ENCODE measurements at places on chromosomes 12 and 14.
A peak's percentile ranks its signal among the peaks of the same experiment; 100 is the strongest.

- DNase-seq, result no peak
Measured at GRCh38 chr12:76049575-76050251, 18.1 kb upstream of the PHLDA1 start.

- DNase-seq, result no peak
Measured at GRCh38 chr12:32257695-32258496, 141.5 kb upstream of the FGD4 start.

DNA sequence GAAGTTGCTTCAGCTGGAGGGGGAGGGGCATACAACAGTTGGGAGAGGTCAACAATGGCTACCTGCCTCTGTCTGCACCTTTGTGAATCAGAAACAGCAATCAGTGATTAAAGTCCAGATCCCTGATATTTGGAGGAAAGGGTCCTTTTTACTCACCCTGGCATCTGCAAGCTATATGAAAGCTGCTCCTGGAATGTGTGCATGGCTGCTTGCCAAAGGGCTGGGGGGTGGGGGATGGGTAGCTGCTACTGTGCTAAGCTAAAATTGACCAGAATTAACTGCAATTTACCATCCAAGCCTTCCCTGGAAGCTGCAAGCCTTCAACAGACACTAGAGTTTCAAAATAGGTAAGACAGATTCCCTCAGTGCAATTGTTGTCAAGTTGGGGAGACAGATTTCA is 13.5 kb upstream of the GTF2A1 start:
- no peak for DNase-seq

DNA sequence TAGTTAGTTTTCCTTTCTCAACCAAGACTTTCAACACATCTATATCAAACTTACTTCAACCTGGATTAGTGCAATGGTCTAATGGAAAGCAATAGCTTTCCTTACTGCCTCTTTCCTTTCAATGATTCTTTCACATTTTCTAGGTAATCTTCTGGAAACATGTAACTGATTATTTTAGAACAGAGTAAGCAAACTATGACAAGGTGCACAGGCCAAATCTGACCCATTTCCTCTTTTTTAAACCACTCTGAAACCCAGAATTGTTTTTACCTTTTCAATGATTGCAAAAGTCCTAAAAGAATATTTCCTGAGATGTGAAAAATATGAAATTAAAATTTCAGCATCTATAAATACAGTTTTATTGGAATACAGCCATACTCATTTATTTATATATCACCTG is 81.6 kb upstream of the TMTC2 start:
- DNase-seq, result no peak

DNA sequence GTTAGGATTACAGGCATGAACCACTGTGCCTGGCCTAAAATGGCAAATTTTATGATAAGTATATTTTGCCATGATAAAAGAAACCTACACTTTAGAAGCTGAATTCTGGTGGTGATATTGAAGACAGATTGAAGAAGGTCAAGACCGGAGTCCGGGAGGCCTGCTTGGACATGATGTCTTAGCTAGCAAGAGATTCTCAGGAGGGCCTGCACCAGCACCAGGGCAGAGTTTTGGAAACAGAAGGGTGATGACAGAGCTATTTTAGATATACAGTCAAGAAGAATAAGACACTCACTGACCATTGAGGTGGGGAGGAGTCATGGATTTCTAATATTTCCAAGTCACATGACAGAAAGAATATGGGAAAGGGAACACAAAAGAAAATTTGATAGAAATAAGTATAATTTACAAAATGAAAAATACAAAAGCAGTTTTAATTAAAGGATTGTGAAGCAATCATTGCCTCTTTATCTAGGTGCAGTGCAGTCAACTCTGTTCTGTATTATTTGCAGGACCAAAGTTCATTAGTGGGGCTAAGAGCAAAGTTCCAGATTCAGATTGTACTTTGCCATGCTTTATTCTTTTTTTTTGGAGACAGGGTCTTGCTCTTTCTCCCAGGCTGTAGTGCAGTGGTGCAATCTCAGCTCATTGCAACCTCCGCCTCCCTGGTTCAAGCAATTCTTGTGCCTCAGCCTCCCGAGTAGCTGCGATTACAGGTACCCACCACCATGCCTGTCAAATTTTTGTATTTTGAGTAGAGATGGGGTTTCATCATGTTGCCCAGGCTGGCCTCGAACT is 9.3 kb upstream of the PPP4R3A start:
- no peak for DNase-seq

- peak; percentile 69 for DNase-seq
Measured at GRCh38 chr14:44962334-44963043, 499 bp downstream of the TOGARAM1 start.

- DNase-seq, result no peak
Measured at GRCh38 chr12:18718462-18718861, 19.4 kb downstream of the PLCZ1 start.

GRCh38 chr14:94491511-94491910 is 15.5 kb upstream of the SERPINA9 start:
- DNase-seq, result no peak

DNA sequence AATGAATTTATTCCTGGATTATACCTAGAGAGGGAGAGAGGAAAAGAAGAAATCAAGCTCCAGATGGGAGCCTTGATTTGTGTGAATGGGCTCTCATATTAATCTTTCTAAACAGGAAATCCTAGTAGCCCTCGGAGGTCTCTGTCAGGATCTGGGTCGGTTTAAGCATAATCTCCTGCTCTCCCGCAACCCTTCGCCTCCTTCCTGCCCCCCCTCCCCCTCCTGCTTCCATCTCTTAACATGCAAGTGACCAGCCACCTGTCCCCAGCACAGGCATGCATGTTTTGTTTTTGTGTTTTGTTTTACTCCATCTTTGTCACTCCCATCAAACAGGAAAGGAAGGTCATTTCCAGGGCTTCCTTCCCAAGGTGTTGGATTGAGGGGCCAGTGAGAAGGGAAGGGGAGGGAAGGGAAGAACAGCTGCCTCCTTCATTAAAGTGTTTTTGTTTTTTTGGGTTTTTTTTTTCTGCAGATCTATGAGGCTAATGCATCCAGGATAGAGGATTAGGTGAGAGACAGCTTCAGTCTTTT is 4.8 kb upstream of the KCNA5 start:
- no peak for DNase-seq

DNA sequence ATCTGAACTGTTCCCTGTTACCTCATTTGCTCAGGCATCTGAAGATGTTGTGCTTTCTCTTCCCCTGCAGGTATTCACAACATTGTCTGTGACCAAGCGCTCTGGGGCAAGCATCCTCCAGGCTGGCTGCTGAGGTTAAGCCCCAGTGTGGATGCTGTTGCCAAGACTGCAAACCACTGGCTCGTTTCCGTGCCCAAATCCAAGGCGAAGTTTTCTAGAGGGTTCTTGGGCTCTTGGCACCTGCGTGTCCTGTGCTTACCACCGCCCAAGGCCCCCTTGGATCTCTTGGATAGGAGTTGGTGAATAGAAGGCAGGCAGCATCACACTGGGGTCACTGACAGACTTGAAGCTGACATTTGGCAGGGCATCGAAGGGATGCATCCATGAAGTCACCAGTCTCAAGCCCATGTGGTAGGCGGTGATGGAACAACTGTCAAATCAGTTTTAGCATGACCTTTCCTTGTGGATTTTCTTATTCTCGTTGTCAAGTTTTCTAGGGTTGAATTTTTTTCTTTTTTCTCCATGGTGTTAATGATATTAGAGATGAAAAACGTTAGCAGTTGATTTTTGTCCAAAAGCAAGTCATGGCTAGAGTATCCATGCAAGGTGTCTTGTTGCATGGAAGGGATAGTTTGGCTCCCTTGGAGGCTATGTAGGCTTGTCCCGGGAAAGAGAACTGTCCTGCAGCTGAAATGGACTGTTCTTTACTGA is 44.9 kb downstream of the EID3 start:
- no peak for DNase-seq

DNA sequence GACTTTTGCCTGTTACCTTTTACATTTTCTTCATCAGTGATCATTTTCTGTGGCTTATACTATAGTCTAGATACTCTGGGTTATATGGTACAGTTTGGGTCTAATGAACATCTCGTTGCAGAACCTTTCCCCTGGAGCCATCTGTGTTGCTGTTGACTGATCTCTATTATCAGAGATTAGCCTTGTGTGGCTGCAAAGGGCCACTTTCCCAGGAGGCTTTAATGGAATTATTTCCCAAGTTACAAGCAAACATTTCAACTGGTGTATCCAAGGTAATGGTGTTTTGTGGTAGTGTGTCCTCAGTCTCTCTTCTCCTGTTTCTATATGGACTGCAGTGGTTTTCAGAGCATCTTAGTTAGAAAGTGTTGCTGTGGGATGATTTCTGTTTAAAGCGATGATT is 25.9 kb downstream of the UTP20 start:
- DNase-seq, result no peak

DNA sequence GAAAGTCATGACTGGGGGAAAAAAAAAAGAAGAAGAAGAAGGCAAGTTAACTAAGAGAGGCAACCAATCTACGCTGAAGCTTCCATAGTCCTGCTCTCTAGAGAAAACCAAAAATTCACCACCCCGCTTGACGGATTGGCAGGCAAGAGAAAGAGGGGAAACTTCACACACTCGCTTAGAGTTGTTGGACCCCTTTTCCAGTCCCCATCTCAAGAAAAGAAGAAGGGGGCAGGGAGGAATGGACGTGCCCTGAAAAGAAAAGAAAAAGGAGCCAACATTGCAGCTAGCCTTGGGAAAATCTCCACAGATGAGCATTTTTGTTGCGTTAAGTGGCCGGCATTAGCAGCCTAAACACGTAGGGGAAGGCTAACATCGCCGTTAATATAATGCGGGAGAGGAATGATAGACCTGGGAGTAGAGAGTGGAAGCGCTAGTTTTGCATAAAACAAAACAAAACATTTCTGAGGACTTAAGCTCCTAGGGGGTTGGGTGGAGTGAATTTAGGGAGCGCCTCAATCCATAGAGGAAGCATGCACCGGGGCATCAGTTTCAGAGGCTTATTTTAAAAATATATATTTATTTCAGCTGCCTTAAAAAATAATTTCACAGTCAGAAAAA is 11.3 kb upstream of the FOXG1 start:
- no peak for DNase-seq

- no peak for DNase-seq
Measured at GRCh38 chr12:85829391-85829790, 6.8 kb downstream of the RASSF9 start.

All from bone marrow (tissue), 2 donors.